ENCODE measurements at places on chromosomes 13 and 19.
A peak's percentile ranks its signal among the peaks of the same experiment; 100 is the strongest.

- peaks cover 19% of the 10 kb centered on the region for H3K4me1 ChIP-seq
- no peaks in the 10 kb centered on the region for H3K36me3 ChIP-seq
- H3K4me3 ChIP-seq = no peak overlapping the region
- no peak overlapping the region for H3K27ac ChIP-seq
Measured at GRCh38 chr19:50547385-50548190, 20.6 kb downstream of the LRRC4B start.

- H3K4me1 ChIP-seq = peaks cover 3% of the 10 kb centered on the region
- no peak overlapping the region for H3K4me3 ChIP-seq
- H3K27ac ChIP-seq = no peak overlapping the region
- no peak for DNase-seq
- no peaks in the 10 kb centered on the region for H3K36me3 ChIP-seq
Measured at GRCh38 chr19:4618019-4618418, 21.3 kb upstream of the TNFAIP8L1 start.

DNA sequence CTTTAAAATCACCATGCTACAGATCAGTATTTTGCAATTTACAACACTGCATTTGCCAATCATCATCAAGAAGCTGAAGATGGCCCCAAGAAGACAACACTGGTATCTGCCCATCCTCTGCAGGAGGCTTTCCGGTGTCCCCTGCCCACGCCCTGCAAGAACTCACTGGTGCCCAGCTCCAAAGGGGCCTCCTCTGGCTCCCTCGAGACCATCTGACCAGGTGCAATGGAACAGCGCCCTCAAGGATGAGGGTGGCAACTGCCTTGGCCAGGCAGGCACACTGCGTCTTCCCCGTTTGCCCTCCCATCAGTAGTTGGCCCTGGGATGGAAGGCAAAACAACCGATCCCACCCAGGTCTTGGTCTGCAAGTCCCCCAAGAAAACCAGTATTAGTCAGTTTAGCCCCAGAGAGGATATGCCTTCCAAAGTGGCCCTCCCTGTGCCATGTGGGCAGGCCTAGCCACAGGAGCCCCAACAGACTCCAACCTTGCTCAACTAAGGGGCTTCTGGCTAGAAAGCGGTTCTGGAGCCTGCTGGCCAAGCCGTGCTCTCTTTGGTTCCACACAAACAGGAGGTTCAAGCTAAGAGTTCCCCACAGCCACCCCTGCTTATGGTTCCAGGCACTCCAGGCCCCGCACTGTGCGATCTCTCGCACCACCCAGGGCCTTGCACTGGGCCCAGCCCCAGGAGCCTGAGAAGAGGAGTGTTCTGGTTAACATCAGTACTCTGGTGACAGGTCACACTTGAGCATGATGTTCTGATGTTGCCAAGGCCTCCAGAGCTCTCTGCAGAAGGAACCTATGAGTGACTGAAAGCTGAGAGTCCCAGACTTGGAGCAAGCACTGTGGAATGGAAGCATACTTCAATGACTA is 4.7 kb downstream of the PCID2 start:
- H3K4me1 ChIP-seq = peaks cover 25% of the 10 kb centered on the region
- no peaks in the 10 kb centered on the region for H3K27me3 ChIP-seq
- no peak for DNase-seq
- no peak overlapping the region for H3K4me3 ChIP-seq

GRCh38 chr19:12786952-12787351 is 4.3 kb upstream of the JUNB start:
- DNase-seq = no peak
- H3K36me3 ChIP-seq = no peaks in the 10 kb centered on the region
- H3K27ac ChIP-seq = no peak overlapping the region
- H3K4me1 ChIP-seq = peaks cover 27% of the 10 kb centered on the region
- no peak overlapping the region for H3K4me3 ChIP-seq
- H3K27me3 ChIP-seq = peaks cover 11% of the 10 kb centered on the region

GRCh38 chr13:50267917-50268316 is 252.7 kb downstream of the KCNRG start:
- H3K4me3 ChIP-seq = no peak overlapping the region
- DNase-seq = no peak
- no peaks in the 10 kb centered on the region for H3K27me3 ChIP-seq
- H3K27ac ChIP-seq = no peak overlapping the region

- peak; percentile 95 for DNase-seq
- peaks cover 6% of the 10 kb centered on the region for H3K4me1 ChIP-seq
- peak overlapping the region; percentile 78 for H3K4me3 ChIP-seq
- H3K36me3 ChIP-seq = no peaks in the 10 kb centered on the region
- H3K27me3 ChIP-seq = peaks cover 72% of the 10 kb centered on the region
- H3K27ac ChIP-seq = peak overlapping the region; percentile 85
Measured at GRCh38 chr19:45952686-45953505, 20.8 kb downstream of the NOVA2 start.

GRCh38 chr13:110436276-110436675 is 125.2 kb downstream of the RAB20 start:
- no peak overlapping the region for H3K4me3 ChIP-seq
- H3K27me3 ChIP-seq = no peaks in the 10 kb centered on the region
- peaks cover 36% of the 10 kb centered on the region for H3K36me3 ChIP-seq
- no peak for DNase-seq

GRCh38 chr19:33403221-33403972 is 29.9 kb downstream of the CEBPG start:
- H3K4me3 ChIP-seq = no peak overlapping the region
- H3K36me3 ChIP-seq = no peaks in the 10 kb centered on the region
- DNase-seq = no peak

DNA sequence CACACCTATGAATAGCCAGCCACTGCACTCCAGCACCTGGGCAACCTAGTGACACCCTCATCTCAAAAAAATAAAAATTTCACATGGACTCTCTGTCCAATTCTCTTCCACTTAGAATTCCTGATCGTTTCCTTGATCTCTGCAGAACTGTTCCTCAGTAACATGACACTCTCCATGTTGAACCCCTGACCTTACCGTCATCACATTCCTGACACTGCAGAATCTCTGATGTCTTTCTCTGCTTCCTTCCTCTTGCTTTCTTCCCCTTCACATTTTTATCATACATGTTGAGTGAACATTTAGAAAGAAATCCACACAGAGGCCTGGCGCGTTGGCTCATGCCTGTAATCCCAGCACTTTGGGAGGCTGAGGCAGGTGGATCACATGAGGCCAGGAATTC is 15.0 kb downstream of the ZNF114 start:
- H3K36me3 ChIP-seq = peaks cover 71% of the 10 kb centered on the region
- no peak for DNase-seq
- H3K27ac ChIP-seq = peak overlapping the region; percentile 90
- no peaks in the 10 kb centered on the region for H3K27me3 ChIP-seq
- no peak overlapping the region for H3K4me3 ChIP-seq
- H3K4me1 ChIP-seq = peaks cover 4% of the 10 kb centered on the region

DNA sequence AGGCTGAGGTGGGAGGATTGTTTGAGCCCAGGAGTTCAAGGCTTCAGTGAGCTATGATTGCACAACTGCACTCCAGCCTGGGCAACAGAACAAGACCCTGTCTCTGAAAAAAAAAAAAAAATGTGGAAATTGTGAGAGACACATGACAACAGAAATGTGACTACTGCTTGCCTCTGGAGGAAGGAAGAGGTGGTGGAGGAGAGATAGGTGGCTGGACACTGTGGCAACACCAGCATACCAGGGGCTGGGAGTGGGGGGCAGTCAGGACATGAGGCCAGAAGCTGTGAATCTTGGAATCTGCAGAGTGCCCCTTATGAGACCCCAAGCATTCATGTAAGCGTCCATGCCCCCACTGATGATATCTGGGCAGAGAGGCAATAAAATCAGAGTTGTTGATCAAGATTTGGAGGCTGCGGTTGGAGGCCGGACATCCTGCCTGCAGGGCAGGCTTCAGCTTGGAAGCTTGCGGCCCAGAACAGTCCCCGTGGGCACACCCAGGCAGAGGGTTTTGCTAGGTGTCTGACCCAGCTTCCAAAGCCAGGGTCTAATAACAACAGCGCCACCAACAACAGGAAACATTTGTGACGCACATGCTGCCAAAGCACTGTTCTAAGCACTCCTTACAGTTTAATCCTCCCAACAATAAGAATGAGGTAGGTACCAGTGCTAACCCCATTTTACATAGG is 16.9 kb downstream of the FAM187B start:
- H3K27ac ChIP-seq = 0 out of 2 replicates have a peak overlapping the region, but pooled peaks have one; percentile 41
- H3K4me1 ChIP-seq = peaks cover 14% of the 10 kb centered on the region
- no peaks in the 10 kb centered on the region for H3K36me3 ChIP-seq
- no peak overlapping the region for H3K4me3 ChIP-seq

DNA sequence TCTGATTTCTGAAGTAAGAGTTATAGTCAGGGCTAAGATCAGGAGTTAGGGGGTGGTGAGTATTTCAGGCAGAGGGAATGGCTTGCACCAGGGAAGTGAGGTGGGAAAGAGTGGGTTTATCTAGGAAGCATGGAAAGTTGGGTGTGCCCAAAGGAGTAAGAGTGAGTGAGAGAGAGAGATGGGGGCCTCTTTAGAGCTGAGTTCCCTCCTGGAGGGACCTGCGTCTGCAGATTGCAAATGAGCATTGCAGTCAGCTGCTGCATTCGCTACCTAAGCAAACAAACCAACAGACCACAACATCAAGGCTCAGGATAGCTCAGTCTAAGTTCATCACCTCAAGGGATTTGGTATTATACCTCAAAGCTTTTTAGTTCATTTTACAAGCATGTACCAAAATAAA is 405.8 kb downstream of the FGF9 start:
- no peaks in the 10 kb centered on the region for H3K36me3 ChIP-seq
- H3K4me1 ChIP-seq = peaks cover 13% of the 10 kb centered on the region
- no peak for DNase-seq

- no peak for DNase-seq
- no peak overlapping the region for H3K27ac ChIP-seq
- peaks cover 52% of the 10 kb centered on the region for H3K36me3 ChIP-seq
- no peaks in the 10 kb centered on the region for H3K27me3 ChIP-seq
Measured at GRCh38 chr13:36975172-36975571, 24.0 kb downstream of the ALG5 start.

GRCh38 chr19:367561-367960 is 23.0 kb upstream of the MIER2 start:
- no peak overlapping the region for H3K27ac ChIP-seq
- no peaks in the 10 kb centered on the region for H3K36me3 ChIP-seq
- H3K27me3 ChIP-seq = no peaks in the 10 kb centered on the region
- H3K4me3 ChIP-seq = no peak overlapping the region
- no peak for DNase-seq

DNA sequence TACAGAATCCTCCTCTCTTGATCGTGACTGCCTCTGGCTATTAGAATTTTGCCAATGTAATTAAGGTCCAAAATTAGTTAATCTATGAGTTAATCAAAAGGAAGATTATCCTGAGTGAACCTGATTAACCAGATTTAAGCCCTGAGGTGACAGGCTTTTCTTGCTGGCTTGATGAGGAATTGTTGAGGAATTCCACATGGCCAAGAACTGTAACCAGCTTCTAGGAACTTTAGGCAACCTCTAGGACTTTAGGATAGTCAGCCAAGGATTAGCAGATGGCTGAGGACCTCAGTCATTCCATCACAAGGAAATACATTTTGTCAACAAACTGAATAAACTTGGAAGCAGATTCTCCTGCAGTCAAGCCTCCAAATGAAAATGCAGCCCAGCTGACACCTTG is 84.8 kb downstream of the STOML3 start:
- no peak overlapping the region for H3K27ac ChIP-seq
- no peaks in the 10 kb centered on the region for H3K36me3 ChIP-seq
- no peaks in the 10 kb centered on the region for H3K4me1 ChIP-seq
- H3K27me3 ChIP-seq = no peaks in the 10 kb centered on the region
- H3K4me3 ChIP-seq = no peak overlapping the region

GRCh38 chr19:42872608-42873007 is 6.9 kb downstream of the PSG1 start:
- no peak overlapping the region for H3K27ac ChIP-seq
- H3K4me3 ChIP-seq = no peak overlapping the region
- no peak for DNase-seq
- H3K4me1 ChIP-seq = no peaks in the 10 kb centered on the region
- peaks cover 7% of the 10 kb centered on the region for H3K27me3 ChIP-seq

GRCh38 chr19:14796021-14796420 is 17.7 kb upstream of the ADGRE2 start:
- no peak for DNase-seq
- H3K4me3 ChIP-seq = no peak overlapping the region
- peaks cover 6% of the 10 kb centered on the region for H3K4me1 ChIP-seq
- no peaks in the 10 kb centered on the region for H3K36me3 ChIP-seq
- peaks cover 5% of the 10 kb centered on the region for H3K27me3 ChIP-seq
- no peak overlapping the region for H3K27ac ChIP-seq

GRCh38 chr19:532561-533363 is 1.2 kb downstream of the CDC34 start:
- peaks cover 8% of the 10 kb centered on the region for H3K27me3 ChIP-seq
- DNase-seq = peak; percentile 63
- H3K4me1 ChIP-seq = peaks cover 8% of the 10 kb centered on the region
- H3K27ac ChIP-seq = peak overlapping the region; percentile 92
- peak overlapping the region; percentile 79 for H3K4me3 ChIP-seq

DNA sequence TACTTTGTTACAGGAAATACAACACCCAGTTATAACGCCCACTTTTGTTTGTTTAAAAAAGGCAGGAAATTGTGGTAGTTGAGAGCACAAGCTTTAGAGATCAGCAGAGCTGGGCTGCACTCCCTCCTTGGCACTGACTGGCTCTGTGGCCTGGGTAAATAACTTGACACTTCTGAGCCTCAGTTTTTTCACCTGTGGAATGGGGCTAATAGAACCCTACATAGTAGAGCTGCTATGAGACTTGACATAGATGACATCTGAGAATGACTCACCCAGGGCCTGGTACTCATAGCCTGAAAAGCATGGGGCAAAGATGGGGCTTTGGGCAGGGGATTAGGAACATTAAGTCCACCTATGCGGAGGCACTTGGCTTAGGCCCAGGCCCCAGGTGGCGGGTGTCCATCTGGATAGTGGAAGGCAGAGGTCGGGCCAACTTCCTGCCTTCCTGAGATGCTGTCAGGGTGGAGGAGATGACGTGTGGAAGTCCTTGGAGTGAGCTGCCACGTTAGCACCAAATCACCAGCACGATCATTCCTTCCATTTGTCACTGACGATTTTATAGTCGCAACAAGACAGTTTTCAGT is 159.1 kb downstream of the KATNAL1 start:
- H3K4me1 ChIP-seq = no peaks in the 10 kb centered on the region
- DNase-seq = no peak
- no peak overlapping the region for H3K27ac ChIP-seq
- no peaks in the 10 kb centered on the region for H3K27me3 ChIP-seq
- no peaks in the 10 kb centered on the region for H3K36me3 ChIP-seq

- H3K4me1 ChIP-seq = peaks cover 41% of the 10 kb centered on the region
- H3K36me3 ChIP-seq = no peaks in the 10 kb centered on the region
- peak within 1 kb of the TSS; percentile 90 for H3K4me3 ChIP-seq
Measured at GRCh38 chr13:43878892-43879754, at the start of gene CCDC122. TSS of gene CCDC122 (minus strand) at chr13:43879740. CDS start at chr13:43869376, 10,364 bp downstream.

Measured in WTC11 (cell line).